ENCODE measurements at places on chromosomes 2 and 18.

GRCh38 chr2:73895473-73895872 is 2.7 kb downstream of the ACTG2 start:
- no peak for DNase-seq

DNA sequence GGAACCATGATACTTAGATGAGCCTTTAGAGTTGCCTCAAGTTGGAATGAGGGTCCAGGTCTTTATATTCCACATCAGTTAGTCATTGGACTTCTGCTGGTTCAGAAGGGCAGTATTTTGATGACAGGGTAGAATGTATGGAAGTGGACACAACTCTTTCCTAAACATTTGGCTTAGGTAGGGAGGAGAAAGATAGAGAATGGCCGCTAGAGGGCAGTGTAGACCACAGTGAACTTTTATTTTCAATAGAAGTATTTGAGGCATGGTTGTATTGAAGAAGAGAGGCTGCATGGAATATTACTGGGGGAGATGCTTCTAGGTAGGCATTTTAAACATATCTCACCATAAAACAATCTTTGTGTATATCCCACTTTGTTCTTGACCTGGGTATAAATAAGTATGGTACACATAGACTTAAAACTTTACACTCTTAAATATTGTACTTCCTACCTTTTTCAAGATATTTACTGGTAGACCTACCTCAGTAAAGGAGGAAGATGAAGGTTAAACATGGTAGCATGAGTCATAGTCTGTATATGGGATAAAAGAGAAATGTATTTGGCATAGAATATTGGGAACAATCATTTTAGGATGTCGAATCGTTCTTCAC is 497.6 kb upstream of the FAM98A start:
- peak; percentile 67 for DNase-seq

- DNase-seq = no peak
Measured at GRCh38 chr18:76498064-76498463, 3.0 kb upstream of the ZNF516 start.

- DNase-seq = no peak
Measured at GRCh38 chr2:157488877-157489276, 45.0 kb upstream of the CYTIP start.

GRCh38 chr18:21831413-21831831 is 90.8 kb downstream of the MIB1 start:
- DNase-seq = no peak

- no peak for DNase-seq
Measured at GRCh38 chr2:215347878-215348277, 36.0 kb downstream of the ATIC start.

- no peak for DNase-seq
Measured at GRCh38 chr2:166360426-166360825, 15.3 kb downstream of the SCN9A start.

DNA sequence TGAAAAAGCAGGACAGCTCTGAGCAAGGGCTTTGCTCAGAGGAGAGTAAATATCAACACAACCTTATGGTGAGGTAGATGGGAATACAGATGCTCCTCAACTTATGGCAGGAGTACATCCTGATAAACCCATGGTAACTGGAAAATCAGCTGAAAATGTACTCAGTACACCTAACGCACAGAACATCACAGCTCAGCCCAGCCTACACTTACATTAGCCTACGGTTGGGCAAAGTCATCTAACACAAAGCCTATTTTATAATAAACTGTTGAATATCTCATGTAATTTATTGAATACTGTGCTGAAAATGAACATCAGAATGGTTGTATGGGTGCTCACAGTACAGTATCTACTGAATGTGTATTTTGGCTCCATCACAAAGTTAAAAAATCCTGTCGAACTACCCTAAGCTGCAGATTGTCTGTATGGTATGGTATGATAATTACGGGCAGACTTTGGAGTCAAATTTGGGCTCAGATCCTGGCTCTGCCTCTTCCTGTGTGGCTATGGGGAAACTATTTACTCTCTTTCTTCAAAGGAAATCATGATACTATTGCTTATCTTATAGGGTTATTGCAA is 120.3 kb upstream of the LYPD1 start:
- no peak for DNase-seq

GRCh38 chr2:195574312-195574711 is 82.7 kb upstream of the SLC39A10 start:
- DNase-seq = no peak

DNA sequence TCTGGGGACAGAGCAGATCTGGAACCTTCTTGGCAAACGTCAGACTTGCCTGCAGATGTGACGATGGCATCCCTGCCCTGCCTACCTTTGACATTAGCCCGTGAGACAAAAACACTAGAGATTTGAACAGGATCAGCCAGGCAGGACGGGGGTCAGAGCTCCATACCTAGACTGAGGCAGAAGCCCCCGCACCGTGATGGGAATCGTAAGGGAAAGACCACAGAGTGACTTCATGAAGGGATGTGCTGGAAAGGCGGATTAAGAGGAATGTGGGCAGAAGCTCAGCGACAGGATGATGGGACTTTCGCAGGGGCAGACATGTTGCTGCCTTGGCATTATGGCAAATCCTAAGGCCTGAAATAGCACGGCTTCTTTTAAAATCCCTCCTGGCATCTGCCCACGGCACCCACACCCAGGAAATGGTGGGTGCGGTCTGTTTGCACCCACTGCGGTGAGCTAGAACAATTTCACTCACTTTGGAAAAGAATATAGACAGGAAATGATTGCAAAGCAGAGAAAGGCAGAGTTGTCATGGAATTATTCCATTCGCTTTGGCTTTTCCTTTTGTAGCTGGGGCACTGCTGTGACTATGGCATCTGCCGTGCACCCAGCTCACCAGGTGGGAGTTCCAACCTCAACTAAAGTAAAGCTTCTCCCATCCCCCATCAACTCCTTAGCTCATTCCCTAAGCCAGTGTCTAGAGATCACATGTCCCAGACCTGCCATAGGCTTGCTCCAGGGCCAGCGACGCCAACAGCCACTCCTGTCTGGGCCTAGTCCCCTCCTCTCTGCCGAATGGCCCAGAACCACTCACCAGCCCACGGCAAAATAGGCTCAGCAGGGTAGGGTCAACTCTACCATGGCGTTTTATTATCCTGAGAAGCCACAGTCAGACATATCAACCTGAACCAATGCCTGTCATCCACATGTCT is 112.7 kb upstream of the NPAS2 start:
- DNase-seq = no peak

DNA sequence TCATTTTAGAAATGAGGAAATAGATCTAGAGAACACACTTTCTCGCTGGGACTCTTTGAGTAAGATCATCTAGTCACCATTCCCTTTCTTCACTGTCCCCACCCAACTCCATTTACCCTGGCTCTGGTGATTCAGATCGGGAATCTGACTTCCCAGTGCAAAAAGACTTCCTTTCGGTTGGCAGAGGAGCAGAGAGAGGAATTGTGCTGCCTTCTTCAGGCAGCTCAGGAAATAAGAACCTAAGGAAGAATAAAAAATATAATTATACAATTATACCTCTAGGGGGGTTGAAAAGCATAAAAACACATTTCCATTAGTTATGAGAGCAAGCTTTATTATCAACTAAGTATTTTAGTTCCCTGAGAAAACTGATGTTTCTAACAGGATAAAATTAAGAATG is 9.3 kb upstream of the MPP4 start:
- peak; percentile 76 for DNase-seq

- no peak for DNase-seq
Measured at GRCh38 chr2:127906206-127906926, 20.6 kb upstream of the AMMECR1L start.

- DNase-seq = no peak
Measured at GRCh38 chr2:138960191-138960590, 180.0 kb upstream of the NXPH2 start.

Data from fibroblast of mammary gland (primary cell).